Testis (tissue), 5 donors: ENCODE measurements at places on chromosomes 1 and 21. TPM values are rescaled to one million over a fixed set of nuclear protein-coding genes. Genes with fewer than 3 reads are reported as not detected.

DNA sequence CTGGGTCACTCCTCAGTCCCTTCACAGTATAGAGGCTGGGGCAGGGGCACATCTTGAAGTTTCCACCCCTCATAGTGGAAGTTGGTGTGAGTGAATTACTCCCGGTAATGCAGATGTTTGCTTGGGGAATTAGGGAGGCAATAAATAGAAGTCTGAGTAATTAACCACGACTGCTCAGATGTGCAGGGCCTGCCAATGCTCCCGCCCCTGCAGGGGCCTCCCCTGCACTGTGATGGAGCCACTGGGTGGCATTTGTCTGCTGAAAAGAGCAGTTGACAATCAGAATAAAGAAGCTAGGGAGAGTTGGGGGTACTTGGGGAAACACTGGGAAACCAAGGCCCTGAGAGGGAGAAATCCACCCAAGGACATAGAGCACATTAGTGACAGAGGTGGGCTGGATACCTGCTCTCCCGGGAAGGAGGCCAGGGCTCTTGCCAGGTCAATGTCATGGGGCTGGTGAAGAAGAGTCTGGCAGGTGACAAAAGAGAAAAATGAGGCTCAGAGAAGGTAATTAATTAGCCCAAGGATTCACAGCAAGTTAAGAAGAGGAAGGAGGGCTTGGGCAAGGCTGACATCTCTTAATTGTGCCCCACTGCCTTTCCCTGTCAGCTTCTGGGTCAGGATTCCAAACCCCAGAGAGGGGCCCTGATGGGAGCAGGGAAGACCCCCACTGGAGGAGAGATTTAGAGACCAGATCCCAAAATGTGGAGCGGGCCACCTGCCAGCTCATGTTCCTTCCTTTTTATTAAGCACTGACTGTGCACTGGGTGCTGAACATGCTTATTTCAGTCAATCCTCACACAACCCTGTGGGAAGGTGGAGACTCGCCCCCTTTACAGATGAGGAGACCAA, 436.2 kb downstream of the MATN1 start:
- no peak overlapping the region for H3K27ac ChIP-seq
- H3K4me3 ChIP-seq: no peak overlapping the region
- DNase-seq: no peak
- H3K4me1 ChIP-seq: no peaks in the 10 kb centered on the region
- no peaks in the 10 kb centered on the region for H3K27me3 ChIP-seq
- H3K36me3 ChIP-seq: no peaks in the 10 kb centered on the region

PCAT6 gene
- 29.4 TPM for total RNA-seq

DNA sequence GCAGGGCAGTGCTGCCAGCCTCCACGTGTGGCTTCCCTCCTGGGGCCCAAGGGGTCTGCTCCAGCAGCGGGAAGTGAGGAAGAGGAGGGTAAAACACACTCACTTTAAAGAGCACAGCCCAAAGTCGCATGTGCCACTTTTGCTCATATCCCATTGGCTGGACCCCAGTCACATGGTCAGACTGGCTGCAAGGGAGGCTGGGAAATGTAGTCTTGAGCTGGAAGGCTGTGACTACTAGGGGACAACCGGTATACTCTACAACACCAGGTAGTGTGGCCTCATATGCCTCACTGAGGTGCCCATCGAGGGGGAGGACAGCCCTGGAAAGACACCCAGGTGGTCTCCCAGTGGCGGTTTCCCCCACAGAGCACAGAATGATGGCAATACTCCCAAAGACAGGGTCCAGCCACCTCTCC, 45.2 kb downstream of the CAMK2N1 start:
- H3K36me3 ChIP-seq: no peaks in the 10 kb centered on the region
- no peak overlapping the region for H3K27ac ChIP-seq
- DNase-seq: peak; percentile 76
- no peaks in the 10 kb centered on the region for H3K4me1 ChIP-seq

PRELP gene
- 9.6 TPM for total RNA-seq

ILDR2 gene
- total RNA-seq: 172 TPM

- no peaks in the 10 kb centered on the region for H3K4me1 ChIP-seq
- no peak for DNase-seq
- no peaks in the 10 kb centered on the region for H3K27me3 ChIP-seq
- H3K36me3 ChIP-seq: no peaks in the 10 kb centered on the region
- H3K27ac ChIP-seq: no peak overlapping the region
Measured at GRCh38 chr1:32405672-32406467, 11.6 kb upstream of the BSDC1 start.

DNA sequence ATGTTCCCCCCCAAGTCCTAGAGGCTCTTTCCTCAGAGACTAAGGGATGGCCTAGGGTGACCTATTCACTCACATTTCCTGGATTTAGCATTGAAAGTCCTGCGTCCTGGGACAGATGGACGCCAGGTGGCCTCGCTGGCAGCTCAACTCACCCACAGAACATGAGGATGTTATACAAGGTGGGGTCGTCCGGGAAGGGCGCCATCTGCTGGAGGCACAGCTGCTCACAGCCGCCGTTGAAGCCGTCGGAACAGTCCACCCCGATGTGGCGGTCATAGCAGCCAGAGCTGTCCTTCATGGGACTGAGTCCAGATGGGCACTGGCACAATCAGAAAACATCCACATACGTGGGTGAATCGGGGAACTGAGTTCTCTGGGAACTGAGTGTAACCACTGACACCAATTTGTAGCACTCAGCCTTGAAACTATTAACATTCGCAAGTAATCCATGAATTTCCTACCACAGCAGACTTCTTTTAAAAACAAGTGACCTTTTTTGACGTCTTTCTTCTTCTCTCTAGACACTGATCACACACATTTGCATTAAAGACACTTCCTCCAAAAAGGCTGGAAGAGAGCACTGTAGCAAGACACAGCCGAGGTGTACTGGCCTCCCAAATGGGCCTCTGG, 215.4 kb downstream of the ASTN1 start:
- H3K27me3 ChIP-seq: no peaks in the 10 kb centered on the region
- H3K36me3 ChIP-seq: no peaks in the 10 kb centered on the region
- no peak overlapping the region for H3K27ac ChIP-seq
- DNase-seq: peak; percentile 82

- H3K4me1 ChIP-seq: peaks cover 6% of the 10 kb centered on the region
- no peak overlapping the region for H3K4me3 ChIP-seq
- no peak for DNase-seq
- H3K36me3 ChIP-seq: no peaks in the 10 kb centered on the region
Measured at GRCh38 chr1:170931650-170932049, 3.7 kb upstream of the MROH9 start.

MYOG gene
- total RNA-seq: 0.47 TPM

DNA sequence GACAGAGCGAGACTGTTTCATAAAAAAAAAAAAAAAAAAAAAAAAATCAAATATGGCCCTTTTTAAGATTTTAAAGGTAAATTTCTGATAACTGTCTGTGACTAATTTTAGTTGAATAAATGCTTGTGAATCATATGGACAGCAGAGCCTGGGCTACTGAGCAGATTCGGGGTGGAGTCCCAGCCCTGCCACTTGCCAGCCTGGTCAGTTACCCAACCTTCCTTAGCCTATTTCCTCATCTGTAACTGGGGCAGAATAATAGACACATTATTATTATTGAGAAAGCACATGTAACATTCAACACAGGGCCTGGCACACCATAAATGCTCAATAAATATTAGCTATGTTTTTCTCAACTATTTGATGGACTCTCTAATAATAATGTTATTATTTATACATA, 11.2 kb upstream of the H3-3A start:
- no peak overlapping the region for H3K27ac ChIP-seq
- no peak overlapping the region for H3K4me3 ChIP-seq
- no peaks in the 10 kb centered on the region for H3K4me1 ChIP-seq
- no peak for DNase-seq
- H3K27me3 ChIP-seq: no peaks in the 10 kb centered on the region

GRCh38 chr21:46308431-46308830, 15.2 kb downstream of the C21orf58 start:
- DNase-seq: no peak
- H3K27ac ChIP-seq: no peak overlapping the region
- no peaks in the 10 kb centered on the region for H3K36me3 ChIP-seq
- H3K4me1 ChIP-seq: no peaks in the 10 kb centered on the region
- no peaks in the 10 kb centered on the region for H3K27me3 ChIP-seq

CYP4A22 gene
- total RNA-seq: not detected

- H3K4me3 ChIP-seq: no peak overlapping the region
- H3K4me1 ChIP-seq: peaks cover 11% of the 10 kb centered on the region
- H3K27ac ChIP-seq: no peak overlapping the region
- H3K36me3 ChIP-seq: no peaks in the 10 kb centered on the region
- no peaks in the 10 kb centered on the region for H3K27me3 ChIP-seq
Measured at GRCh38 chr1:26791626-26792025, 3.9 kb downstream of the PIGV start.

FBXO2 gene
- 17.3 TPM for total RNA-seq

- DNase-seq: no peak
- no peak overlapping the region for H3K4me3 ChIP-seq
- no peaks in the 10 kb centered on the region for H3K27me3 ChIP-seq
- no peaks in the 10 kb centered on the region for H3K4me1 ChIP-seq
- H3K36me3 ChIP-seq: no peaks in the 10 kb centered on the region
Measured at GRCh38 chr1:34129630-34130029, 35.4 kb downstream of the CSMD2 start.

TIE1 gene
- total RNA-seq: 10.5 TPM

GRCh38 chr1:198399452-198399851, 141.0 kb downstream of the ATP6V1G3 start:
- H3K27me3 ChIP-seq: no peaks in the 10 kb centered on the region
- H3K36me3 ChIP-seq: no peaks in the 10 kb centered on the region
- no peak for DNase-seq
- no peak overlapping the region for H3K4me3 ChIP-seq
- H3K27ac ChIP-seq: no peak overlapping the region
- H3K4me1 ChIP-seq: no peaks in the 10 kb centered on the region

- H3K4me1 ChIP-seq: no peaks in the 10 kb centered on the region
- no peaks in the 10 kb centered on the region for H3K36me3 ChIP-seq
- no peak overlapping the region for H3K27ac ChIP-seq
- no peak overlapping the region for H3K4me3 ChIP-seq
- DNase-seq: no peak
Measured at GRCh38 chr1:116556289-116557006, 14.4 kb downstream of the CD58 start.

SHE gene
- 53.7 TPM for total RNA-seq

OLFML3 gene
- 8.5 TPM for total RNA-seq

GRCh38 chr1:43235451-43236121, 34.2 kb upstream of the TMEM125 start:
- H3K4me1 ChIP-seq: peaks cover under 1% of the 10 kb centered on the region
- H3K36me3 ChIP-seq: no peaks in the 10 kb centered on the region
- no peak overlapping the region for H3K4me3 ChIP-seq
- DNase-seq: no peak

GRCh38 chr1:186535388-186536133, 74.6 kb upstream of the PDC start:
- H3K4me3 ChIP-seq: no peak overlapping the region
- H3K36me3 ChIP-seq: no peaks in the 10 kb centered on the region
- H3K4me1 ChIP-seq: no peaks in the 10 kb centered on the region
- no peak overlapping the region for H3K27ac ChIP-seq

DNA sequence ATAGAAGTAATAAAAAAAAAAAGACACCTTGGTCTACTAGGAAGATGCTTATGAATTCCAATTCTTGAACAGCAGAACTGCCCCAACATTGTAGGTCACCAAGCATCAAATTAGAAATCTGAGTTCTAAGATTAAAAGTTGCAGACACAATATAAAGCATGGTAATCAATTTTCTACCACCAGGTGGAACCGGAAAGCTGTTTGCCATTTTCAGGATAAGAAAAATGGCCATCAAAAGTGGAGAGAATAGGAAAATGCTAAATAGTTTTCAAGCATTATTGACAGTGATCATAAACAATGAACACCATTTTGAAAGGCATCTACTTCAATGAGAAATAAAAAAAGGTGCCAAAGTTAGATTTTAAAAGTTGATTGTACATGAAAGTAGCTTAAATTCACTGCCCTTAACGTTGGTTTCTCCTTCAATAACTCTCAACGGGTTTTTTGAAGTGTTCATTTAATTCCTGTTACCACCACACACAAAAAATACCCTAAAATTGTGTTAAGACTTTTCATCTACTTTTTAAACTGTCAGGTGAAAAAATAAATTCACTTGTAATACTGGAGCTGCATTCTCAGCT, 252.9 kb downstream of the KCNT2 start:
- DNase-seq: no peak
- H3K36me3 ChIP-seq: no peaks in the 10 kb centered on the region
- no peaks in the 10 kb centered on the region for H3K4me1 ChIP-seq
- no peak overlapping the region for H3K27ac ChIP-seq
- H3K4me3 ChIP-seq: no peak overlapping the region
- H3K27me3 ChIP-seq: no peaks in the 10 kb centered on the region

DNA sequence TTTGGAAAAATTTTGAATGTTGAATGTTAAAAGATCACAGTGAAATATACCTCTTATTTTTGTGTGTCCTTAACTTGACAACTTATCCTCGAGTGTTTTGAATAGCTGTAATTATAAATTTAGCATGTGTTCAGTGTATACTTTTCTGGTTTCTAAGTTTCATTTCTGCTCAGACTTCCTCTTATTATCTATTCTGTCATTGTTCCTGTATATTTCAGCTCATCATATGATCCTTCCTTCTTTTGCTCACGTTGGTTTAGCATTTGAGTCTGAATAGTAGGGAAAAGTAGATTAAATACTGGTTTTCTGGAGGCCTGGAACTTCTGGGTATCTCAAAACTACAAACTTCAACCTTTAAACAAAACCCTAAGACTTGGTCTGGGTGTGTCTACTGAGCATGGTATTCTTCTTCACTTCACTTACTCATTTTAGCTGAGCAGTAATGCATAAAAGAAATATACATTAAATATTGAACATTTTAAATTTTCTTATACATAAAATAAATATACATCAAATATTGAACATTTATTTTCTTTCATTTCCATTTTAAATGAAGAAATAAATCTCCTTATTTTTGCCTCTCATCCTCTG, 3.3 kb upstream of the ATP6V1G3 start:
- H3K27ac ChIP-seq: no peak overlapping the region
- H3K27me3 ChIP-seq: no peaks in the 10 kb centered on the region
- H3K36me3 ChIP-seq: no peaks in the 10 kb centered on the region
- no peak overlapping the region for H3K4me3 ChIP-seq

DNA sequence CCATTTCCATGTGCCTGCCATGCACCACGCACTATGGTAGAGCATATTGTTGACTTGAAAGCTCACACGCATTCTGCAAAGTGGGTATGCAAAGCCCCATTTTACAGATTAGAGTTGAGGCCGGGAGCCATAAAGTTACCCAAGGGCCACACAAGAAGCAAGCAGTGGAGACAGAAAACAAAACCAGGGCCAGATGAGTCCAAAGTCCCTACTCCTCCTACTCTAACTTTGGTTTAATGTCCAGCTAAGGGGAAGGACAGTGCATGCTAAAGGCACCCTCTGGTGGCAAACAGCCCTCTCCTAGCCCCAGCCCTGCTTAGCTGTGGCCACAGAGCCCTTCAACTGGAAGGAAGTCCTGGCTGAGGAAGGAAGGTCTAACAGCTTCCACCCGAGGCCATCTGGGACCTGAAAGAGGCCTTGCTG, 74.9 kb downstream of the SLC66A1 start:
- H3K4me1 ChIP-seq: peaks cover 37% of the 10 kb centered on the region
- no peak overlapping the region for H3K27ac ChIP-seq
- H3K4me3 ChIP-seq: no peak overlapping the region
- H3K27me3 ChIP-seq: no peaks in the 10 kb centered on the region

GRCh38 chr1:31730336-31731048, 26.7 kb upstream of the COL16A1 start:
- H3K4me1 ChIP-seq: no peaks in the 10 kb centered on the region
- DNase-seq: no peak
- no peaks in the 10 kb centered on the region for H3K36me3 ChIP-seq
- H3K27ac ChIP-seq: no peak overlapping the region
- no peaks in the 10 kb centered on the region for H3K27me3 ChIP-seq
- no peak overlapping the region for H3K4me3 ChIP-seq
